Kasumi-1 (cell line): ENCODE measurements at places on chromosomes 7 and 10.

DNA sequence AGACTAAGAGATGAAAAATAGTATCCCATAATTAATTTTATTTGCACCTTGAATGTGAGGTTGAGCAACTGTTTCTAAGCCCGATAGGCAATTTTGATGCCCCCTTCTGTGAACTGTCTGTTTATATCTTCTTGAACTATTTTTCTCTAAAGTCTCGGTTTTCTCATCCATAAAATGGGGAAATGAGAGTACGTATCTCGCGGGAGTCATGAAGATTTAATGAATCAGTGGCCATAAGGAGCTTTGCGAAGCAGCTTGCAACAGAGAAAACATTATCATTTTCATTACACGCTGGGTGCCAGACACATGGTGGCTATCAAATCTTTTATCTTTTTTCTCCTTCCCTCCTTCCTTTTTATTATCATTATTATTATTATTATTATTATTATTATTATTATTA lies 108.1 kb upstream of the CARD11 start:
- no peak for DNase-seq

DNA sequence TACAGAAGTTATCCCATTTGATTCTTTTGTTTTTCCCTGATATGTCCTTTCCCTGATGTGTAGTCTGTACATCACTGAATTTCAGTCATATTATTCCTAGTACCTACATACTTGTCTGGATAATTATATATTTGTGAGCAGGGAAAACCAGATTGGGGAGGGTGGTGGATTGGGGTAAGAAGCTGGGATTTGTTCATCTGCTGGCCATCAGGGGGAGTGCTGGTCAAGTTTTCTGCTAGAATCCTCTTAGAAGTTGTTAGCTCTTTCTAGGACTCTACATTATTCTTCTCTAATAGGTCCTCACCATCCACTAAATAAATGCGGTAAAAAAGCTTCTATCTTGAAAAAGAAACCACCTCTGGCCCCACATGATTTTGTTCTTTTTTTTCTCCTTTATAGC lies 232.7 kb upstream of the TAC1 start:
- peak; percentile 23 for DNase-seq

DNA sequence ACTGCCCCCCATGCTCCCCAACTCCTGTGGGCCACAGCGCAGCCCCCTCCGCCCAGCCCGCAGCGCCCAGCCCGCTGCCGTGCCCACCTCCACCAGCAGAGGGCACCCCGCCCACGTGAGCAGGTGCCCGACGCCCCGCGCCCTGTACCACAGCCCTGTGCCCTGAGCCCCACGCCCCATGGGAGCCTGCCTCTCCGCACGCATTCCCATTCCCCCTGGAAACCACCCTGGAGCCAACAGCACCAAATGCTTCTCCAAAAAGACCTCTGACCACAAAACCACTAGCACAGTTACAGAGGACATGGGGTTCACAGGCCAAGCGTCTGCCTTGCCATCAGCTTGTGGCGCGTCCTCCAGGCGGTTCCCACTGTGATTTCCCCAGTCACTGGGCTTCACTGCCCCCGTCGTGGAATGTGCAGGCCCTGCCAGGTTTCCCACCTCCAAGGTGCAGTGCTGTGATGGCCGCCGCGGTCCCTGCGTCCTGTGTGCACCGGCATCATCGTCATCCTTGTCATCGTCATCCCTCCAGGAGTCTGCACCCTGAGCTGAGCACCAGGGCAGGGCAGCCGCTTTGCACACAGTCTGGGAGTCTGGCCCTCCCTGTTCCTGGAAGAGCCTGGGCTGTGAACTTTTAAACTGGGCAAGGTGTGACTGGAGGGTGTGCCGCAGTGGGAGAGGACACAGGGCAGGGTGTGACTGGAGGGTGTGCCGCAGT lies 61.7 kb downstream of the PWWP2B start:
- DNase-seq: no peak

DNA sequence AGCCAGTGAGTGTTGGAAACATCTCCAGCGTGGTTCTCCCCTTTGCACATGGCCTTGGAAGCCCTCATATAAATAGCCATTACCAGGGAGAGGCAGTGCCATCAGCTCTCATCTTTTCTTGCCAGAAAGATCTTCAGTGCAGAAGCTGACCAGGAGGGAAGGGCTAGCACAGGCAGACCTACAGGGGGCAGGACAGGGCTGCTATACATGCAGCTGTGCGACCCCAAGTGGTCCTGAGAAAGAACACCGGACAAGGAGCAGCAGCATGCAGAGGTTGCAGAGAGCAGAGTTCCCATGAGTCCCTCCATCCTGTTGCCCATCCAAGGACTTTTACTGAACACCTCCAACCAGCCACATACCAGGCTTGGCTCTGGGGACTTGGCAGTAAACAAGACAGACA lies 17.1 kb downstream of the GRID1 start:
- peak; percentile 71 for DNase-seq

GRCh38 chr7:137007001-137007694 lies 138.7 kb downstream of the CHRM2 start:
- DNase-seq: no peak

GRCh38 chr10:28677888-28678686 lies 766 bp downstream of the BAMBI start:
- DNase-seq: peak; percentile 43

GRCh38 chr7:6618621-6619020 lies 3.2 kb downstream of the ZNF853 start:
- DNase-seq: no peak
